ENCODE measurements at places on chromosomes 5 and 9.

GRCh38 chr9:128149001-128149701 lies at the start of gene LCN2:
Gene LCN2 (plus strand): TSS chr9:128149453. CDS start chr9:128149526, 73 bp downstream.
- DNase-seq: no peak

DNA sequence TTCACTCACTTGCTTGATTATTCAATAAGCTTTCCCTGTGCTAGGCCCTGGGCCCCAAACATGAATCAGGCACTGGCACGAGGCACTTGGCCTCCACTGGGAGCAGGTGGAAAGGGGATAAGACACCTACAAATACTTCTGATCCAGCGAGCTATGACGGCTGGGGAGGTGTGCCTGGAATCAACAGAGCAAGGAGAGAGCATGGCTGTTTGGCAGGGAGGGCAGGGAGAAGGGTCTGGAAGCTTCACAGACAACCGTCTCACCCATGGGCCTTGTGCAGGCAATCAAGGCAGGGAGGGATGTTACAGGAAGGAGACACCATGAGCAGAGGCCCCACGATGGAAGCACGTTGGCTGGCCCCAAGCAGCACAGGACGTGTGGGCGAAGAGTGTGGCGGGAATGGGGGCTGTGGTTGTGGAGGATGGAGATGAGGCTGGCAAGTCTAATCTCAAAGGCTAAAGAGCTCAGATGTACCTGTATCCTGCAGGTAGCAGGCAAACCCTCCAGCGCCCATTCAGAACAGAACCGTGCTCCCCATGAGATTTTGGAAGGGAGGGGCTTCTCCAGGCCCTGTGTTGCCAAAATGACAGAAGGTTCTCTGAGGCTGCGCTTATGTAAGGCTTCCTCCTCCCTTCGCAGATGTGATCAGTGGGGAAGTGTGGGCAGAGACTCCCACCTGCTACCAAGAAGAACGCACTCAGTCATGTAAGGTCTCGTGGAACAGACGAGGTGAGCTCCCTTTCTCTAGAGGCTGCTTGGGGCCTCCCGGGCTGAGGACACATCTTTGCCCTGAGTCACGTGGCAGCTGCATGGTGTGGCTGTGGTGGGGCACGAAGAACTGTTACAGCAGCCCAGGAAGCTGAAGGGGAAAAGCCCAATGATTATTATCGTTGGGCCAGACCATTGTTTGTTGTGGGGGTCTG lies 189.7 kb downstream of the DAB2IP start:
- no peak for DNase-seq

DNA sequence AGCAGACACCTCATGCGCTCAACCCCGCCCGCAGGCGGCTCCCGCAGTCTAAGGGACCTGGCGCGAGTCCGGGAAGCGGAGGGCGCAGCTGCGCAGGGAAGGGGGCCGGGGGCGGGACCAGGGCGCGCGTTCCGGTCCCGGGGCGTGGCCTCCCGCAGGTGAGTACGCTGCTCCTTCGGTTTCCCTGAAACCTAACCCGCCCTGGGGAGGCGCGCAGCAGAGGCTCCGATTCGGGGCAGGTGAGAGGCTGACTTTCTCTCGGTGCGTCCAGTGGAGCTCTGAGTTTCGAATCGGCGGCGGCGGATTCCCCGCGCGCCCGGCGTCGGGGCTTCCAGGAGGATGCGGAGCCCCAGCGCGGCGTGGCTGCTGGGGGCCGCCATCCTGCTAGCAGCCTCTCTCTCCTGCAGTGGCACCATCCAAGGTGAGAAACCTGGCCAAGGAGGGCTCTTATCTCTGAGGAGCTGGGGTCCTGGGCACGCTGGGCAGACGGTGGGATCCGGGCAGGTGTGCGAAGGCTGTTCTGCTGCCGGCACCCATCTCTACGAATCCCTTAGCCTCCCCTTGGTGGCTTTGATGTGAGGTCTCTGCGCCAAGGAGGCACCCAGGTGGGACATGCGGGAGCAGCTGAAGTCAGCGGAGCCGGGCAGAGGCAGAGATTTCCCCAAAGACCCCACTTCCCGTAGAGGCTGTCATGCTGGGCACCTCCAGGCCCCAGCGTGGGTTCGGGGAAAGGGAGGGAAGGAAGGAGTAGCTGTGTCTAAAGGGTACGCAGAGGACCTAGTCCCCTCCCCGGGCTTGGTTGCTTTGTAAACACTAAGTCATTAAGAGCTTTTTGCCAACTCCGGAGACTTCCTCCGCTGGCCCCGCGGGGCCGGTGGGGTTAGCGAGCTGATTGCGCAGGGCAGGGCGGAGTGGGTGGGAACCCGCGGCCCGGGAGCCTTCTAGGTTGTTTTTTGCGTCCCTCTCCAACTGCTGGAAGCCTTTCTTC lies at the start of gene F2RL1:
F2RL1 (plus strand) TSS at position 187 of the 988 bp plus-strand sequence; CDS start at position 340, 153 bp downstream.
- DNase-seq: no peak

DNA sequence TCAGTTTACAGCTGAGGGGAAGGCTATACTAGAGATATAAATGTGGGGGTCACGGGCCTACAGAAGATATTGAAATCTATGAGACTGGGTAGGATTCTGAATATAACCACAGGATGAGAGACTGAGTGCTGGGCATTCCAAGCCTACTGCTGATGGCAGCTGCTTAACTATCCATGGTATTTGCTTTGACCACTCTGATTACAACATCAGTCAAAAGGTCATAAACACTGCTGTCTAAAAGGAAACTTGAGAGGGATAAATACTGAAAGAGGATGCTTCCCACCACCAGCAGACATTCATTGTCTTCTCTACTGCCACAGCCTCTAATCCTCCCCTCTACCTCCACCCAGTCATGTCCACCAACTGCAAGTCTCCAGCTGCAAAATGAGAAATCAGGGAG lies 3.8 kb downstream of the ZNF622 start:
- no peak for DNase-seq

- DNase-seq: peak; percentile 19
These were observed 7.3 kb upstream of the ANXA6 start for GRCh38 chr5:151164687-151165392.

- no peak for DNase-seq
These were observed 25.8 kb downstream of the FBXL7 start for GRCh38 chr5:15525703-15526275.
